ENCODE measurements at places on chromosomes 5 and 9.
A peak's percentile ranks its signal among the peaks of the same experiment; 100 is the strongest.

DNA sequence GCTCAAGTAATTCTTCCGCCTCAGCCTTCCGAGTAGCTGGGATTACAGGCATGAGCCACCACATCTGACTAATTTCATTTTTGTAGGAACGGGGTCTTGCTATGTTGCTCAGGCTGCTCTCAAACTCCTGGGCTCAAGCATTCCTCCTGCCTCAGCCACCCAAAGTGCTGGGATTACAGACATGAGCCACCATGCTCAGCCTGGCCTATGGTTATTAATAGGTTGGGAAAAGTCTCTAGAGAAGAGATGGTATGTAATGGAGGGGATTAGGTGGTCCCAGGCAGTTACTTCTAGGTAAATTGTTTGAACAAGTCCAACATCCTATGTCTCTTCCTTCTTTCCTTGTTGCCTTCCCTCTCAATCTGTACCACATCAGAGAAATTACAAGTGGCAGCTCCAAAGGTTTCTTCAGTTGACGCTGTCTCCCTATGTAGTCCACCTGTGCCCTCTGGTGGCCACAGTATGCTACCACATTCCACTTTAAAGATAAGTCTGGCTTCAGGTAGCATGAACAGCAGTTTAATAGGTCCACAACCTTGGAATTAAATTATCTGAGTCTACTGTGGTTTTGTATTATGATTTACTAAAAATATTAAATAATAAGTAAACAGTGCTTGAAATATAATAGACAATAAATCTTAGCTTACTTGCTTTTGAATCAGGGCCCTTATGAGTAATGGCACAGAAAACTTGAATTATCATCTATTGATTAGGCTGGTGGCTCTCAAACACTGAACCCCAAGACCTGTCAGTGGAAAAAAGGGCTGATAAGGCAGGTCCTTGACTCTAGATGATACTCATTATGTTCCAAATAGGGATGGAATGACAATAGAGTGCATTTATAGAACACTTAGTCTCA, 9.7 kb downstream of the TIGD6 start:
- DNase-seq: peak; percentile 82

DNA sequence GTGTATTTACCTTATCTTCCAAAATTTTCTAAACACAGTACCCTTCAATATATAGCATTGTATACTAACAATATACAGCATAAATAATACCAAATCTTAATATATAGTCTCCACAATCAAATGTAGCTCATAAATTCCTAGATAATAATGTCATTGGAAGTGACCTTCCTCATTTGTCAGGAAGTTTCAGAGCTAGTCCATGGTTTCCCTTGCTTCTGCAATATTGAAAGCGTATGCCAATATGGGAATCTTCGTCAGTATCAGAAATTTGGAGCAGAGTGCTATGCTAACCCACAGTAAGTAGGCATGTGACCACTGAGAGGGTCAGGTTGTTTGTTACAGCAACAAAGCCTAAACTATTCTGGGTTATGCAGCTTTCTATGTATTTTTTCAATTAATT, 774.9 kb upstream of the CDH10 start:
- DNase-seq: no peak

- no peak for DNase-seq
Measured at GRCh38 chr5:171598641-171599152, 179.2 kb downstream of the FGF18 start.

DNA sequence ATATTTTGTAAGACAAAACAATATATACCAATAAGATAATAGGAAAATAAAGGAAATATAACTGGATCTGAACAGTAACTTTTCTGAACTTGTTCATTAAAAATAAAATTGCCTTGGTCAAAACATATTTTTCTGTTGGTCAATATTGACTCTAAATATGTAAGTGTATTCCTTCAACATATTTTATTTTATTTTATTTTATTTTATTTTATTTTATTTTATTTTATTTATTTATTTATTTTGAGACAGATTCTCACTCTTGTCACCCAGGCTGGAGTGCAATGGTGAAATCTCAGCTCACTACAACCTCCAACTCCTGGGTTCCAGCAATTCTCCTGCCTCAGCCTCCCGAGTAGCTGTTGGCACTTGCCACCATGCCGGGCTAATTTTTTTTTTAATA, 571.0 kb downstream of the NR2F1-AS1 start:
- DNase-seq: no peak

GRCh38 chr5:36701085-36701698, 94.8 kb downstream of the SLC1A3 start:
- peak; percentile 50 for DNase-seq

- no peak for DNase-seq
Measured at GRCh38 chr5:171421331-171422262, 2.1 kb downstream of the FGF18 start.

GRCh38 chr5:78624011-78624541, 24.5 kb downstream of the LHFPL2 start:
- peak; percentile 52 for DNase-seq

GRCh38 chr5:96537386-96537785, 104.3 kb upstream of the PCSK1 start:
- DNase-seq: no peak

- DNase-seq: peak; percentile 77
Measured at GRCh38 chr9:121360601-121361374, 9.3 kb downstream of the STOM start.

GRCh38 chr9:103949096-103949495, 145.0 kb upstream of the SMC2 start:
- DNase-seq: no peak

GRCh38 chr5:94395468-94395867, 222.9 kb downstream of the KIAA0825 start:
- no peak for DNase-seq

DNA sequence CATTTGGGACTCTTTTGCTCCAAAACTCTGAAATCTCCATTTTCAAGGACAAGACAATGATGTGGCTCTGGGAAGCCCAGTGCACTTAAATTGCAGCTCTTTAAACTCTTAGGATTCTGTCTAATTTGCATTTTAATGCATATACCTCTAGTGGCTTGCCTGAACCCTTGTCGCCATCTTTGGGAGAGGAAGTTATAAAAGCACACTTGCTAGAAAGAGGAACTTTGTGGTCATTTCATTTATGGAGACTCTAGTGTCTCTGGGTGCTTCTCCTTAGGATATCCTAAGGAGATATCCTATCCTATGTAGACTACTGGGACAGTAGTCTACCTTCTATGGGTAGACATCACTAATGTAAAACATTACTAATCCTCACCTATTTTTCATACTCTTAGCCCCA, 77.3 kb upstream of the SLC1A3 start:
- no peak for DNase-seq

- no peak for DNase-seq
Measured at GRCh38 chr5:140806834-140807775, at the start of gene PCDHA4. TSS of gene PCDHA4 (plus strand) at chr5:140807068.

DNA sequence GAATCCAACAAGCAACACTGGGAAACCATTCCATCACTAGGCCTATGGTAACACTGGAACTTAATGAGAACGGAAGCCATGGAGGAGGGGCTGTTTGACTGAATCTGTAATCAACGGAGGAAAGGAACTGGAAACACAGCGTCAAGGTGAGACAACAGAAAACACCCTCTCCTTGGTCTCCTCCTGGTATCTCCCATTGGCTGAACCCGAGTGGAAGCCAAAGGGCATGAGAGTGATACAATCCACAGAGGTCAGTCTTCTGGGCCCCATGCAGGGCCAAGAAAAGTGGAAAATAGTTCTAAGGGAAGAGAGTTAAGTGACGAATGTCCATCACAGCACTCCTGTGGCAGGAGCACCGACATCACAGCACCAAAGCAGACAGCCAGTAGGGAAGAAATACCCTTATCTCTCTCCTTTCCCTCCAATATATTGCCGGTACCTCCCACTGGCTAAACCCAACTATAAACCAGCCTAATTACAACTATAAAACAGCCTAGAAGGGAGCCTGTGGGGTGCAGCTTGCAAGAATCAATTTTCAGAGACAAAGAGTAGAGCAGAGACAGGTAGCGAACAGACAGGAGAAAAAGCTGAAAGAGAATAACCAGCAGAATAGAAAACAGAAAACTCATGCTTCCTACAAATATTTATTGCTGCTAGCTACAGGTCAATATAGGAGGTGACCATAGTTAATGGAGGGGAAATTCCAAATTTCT, 107.4 kb upstream of the IFNE start:
- DNase-seq: no peak

- no peak for DNase-seq
Measured at GRCh38 chr9:93931905-93932304, 23.2 kb downstream of the BARX1 start.
